ENCODE measurements at places on chromosomes 12 and 14.
A peak's percentile ranks its signal among the peaks of the same experiment; 100 is the strongest.

DNA sequence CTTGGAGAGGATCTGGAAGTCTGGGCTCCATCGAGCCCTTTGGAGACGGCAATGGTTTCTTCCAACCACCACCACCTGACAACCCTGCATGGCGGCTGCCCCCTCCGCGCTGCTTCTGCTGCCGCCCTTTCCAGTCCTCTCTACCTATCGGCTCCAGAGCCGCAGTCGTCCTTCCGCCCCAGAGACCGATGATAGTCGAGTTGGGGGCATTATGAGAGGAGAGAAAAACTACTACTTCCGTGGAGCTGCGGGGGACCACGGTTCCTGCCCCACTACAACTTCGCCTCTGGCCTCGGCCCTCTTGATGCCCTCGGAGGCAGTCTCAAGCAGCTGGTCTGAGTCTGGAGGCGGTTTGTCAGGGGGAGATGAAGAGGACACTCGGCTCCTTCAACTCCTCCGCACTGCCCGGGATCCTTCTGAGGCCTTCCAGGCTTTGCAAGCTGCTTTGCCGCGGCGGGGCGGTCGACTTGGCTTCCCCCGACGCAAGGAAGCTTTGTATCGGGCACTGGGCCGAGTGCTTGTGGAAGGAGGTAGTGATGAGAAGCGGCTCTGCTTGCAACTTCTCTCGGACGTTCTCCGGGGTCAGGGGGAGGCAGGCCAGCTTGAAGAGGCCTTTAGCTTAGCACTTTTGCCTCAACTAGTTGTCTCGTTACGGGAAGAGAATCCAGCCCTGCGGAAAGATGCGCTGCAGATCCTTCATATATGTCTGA is 499 bp downstream of the TOGARAM1 start:
- no peak for DNase-seq

- no peak for DNase-seq
Observed at GRCh38 chr12:46944088-46944487, 118.3 kb upstream of the SLC38A4 start.

DNA sequence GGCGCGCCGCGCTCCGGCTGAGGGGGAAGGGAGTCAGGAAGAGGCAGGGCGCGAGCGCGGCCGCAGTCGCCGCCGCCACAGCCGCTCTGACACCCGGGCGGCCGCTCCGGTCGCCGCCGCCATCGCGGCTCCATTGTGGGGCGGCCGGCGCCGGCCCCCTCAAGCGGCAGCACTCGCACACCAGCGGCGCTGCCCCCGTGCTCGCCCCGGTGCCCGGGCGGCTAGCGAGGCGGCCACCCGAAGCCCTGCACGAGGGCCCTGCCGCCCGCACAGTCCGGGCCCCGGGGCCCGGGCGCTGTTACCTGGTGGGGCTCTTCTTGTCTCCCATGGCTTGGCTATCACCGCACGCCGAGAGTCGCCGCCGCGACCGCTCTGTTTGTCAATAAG is 202 bp downstream of the YAF2 start:
- peak; percentile 2 for DNase-seq

GRCh38 chr14:79896009-79896408 is 315.3 kb downstream of the DIO2 start:
- DNase-seq = no peak

GRCh38 chr12:47777741-47778558 is 4.9 kb downstream of the SLC48A1 start:
- no peak for DNase-seq

DNA sequence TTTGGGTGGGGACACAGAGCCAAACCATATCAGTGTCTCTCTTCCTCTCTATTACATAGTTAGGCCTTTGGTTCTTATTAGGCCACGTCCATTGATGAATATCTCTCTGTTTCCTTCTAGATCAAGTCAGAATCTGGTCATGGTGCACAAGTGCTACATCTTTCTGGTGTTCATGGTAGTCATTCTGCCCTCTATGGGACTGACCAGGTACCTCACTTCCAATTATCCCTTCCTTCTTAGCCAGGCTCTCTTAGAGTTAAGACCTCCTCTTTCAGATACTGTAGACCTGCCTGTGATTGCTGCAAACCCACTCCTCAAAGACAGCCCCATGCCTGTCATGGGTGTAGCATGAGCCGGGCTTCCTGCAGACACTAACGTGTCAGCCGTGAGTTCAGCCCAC is 25.2 kb downstream of the NGB start:
- no peak for DNase-seq

- DNase-seq = no peak
Observed at GRCh38 chr14:23558346-23559009, 2.4 kb downstream of the THTPA start.

GRCh38 chr14:83734431-83734830 is 1795.5 kb upstream of the FLRT2 start:
- no peak for DNase-seq

DNA sequence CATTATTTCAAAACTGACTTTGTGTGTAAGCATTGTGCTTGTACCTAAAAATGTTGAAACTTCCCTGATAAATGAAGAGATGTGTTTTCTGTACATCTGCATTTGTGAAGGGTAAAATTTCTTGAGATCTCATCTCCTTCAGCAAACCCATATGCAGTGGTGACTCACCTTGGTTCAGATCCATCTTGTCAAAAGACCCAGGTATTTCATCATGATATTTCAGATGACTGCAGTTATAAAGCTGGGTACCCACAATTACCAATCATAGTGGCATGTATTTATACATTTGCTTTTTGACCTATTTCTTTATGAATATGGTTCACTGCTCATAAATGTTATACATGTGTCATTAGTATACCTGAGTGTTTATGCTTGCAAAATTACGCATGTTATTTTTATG is 1213.6 kb downstream of the GALC start:
- DNase-seq = no peak

DNA sequence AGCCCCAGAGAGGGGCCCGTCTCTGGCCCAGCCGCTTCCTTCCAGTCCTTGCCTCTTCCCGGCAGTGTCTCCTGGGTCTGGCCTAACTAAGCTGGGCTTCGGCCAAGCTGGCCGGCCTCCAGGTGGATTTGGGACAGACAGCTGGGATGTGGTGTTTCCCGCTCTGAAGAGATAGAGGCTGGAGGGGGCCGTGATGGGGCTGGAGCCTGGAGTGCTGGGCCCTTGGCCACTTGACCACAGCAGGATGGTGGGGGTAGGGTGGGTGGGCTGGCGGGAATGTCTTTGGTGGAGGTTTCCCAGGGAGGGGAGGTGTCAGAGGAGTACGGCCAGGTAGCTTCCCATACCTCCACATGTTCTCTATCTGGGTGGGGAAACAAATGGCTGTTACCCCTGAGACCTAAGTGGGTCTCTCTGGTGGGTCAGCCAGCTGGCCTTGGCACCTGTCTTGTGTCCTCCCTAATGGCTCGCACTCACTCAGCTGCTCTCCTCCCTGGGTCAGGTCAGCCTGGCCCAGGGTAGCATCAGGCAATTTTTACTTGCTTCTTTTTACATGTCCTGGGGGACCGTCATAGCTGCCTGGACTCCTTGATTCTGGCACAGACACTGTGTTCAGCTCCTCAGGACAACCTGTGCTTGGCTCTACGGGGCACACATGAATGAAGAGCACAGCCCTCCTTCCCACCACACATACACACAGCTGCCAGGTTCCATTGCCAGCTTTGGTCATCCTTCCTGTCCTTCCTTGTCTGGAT is 19.8 kb upstream of the PGF start:
- DNase-seq = no peak

- no peak for DNase-seq
Observed at GRCh38 chr12:117188961-117189724, 1.1 kb downstream of the FBXO21 start.

- no peak for DNase-seq
Observed at GRCh38 chr12:82517027-82517426, 158.7 kb downstream of the METTL25 start.

- DNase-seq = no peak
Observed at GRCh38 chr12:13326076-13326475, 129.6 kb downstream of the EMP1 start.

- DNase-seq = no peak
Observed at GRCh38 chr12:105338966-105339365, 8.5 kb downstream of the C12orf75 start.

- no peak for DNase-seq
Observed at GRCh38 chr14:91158091-91158790, 44.4 kb downstream of the DGLUCY start.

DNA sequence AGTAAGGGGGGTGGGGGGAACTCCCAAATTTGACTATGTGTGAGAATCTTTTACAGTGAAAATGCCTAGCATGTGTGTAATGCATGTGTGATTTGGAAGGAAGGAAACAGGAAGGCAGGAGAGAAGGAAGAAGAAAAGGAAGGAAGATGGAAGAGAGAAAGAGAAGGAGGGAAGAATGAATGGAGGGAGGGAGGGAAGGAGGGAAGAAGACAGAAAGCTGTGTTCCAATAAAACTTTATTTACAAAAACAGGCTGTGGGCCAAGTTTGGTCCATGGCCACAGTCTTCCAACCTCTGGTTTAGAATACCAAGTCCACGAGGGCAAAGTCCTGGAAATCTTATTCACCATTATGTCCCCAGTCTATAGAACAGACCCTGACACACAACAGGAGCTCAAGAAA is 278.9 kb downstream of the KSR2 start:
- no peak for DNase-seq

GRCh38 chr12:52716061-52716460 is 12.7 kb upstream of the KRT77 start:
- no peak for DNase-seq

- DNase-seq = no peak
Observed at GRCh38 chr14:71403656-71404055, 496.4 kb downstream of the PCNX1 start.

DNA sequence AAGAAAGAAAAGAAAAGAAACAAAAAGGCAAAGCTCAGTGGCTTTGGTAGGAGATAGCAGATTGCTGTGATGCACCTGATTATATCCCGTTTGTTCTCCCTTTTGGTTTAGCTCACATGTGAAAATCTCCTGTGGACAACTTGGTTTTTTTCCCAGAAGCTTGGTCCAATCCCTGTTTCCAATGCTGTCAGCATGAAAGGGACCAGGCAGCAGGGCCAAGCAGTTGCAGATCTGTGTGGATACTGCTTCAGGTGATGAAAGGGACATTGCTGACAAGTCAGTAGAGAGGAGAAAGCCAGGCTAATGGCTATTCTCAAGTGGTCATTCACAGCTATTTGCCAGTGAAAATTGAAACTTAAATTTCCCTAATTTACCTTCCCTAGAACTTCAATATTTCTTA is 18.8 kb upstream of the SLCO1A2 start:
- no peak for DNase-seq

GRCh38 chr12:9948606-9949296 is 16.6 kb upstream of the CLEC2A start:
- DNase-seq = no peak

DNA sequence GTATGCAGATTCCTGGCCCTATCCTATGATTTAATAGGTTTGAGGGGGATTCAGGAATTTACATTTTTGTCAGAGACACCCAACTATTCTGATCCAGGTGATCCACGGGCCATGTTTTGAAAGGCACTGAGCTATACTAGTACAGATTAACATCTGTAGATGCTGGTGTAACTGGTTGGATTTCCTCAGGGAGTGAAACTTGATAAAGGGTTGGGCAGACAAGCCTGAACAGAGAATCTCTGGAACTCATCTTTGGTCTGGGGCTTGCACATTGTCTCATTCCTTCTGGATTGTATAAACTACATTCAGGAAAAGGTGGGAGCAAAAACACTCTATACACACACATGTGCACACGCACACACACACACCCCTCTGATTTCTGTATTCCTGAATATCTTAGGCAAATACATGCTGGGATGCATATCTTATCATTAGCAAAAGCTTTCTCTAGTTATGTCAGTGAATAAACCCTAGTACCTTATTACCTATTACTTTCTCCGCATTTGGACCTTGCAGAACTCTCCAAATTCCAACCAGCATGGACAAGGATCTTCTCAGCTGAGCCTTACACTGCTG is 104.6 kb downstream of the SLC38A1 start:
- no peak for DNase-seq

GRCh38 chr12:62679608-62680007 is 213.0 kb downstream of the MON2 start:
- no peak for DNase-seq

- DNase-seq = no peak
Observed at GRCh38 chr14:55117803-55118441, 11.1 kb upstream of the LGALS3 start.

GRCh38 chr14:71175491-71175890 is 268.2 kb downstream of the PCNX1 start:
- DNase-seq = no peak

- no peak for DNase-seq
Observed at GRCh38 chr12:52184813-52185212, 7.0 kb downstream of the KRT80 start.

DNA sequence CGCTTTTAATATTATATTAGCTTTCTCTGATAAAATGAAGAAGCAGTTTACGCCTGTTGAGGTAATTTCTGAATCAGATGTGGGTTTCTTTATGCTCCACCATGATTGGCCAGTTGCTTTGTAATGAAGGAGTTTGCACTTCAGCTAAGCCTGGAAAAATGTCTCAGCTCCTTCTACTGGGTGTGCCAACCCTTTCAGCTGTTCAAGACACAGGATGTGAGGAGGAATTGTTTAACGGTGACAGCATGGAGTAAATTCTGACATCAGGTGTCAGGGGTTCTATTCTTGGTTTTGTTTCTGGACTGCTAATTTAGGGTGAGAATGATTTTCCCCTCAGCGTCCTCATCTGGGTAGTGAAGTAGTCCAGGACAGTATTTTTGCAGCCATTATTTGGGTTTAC is 43.5 kb downstream of the FLRT2 start:
- no peak for DNase-seq

DNA sequence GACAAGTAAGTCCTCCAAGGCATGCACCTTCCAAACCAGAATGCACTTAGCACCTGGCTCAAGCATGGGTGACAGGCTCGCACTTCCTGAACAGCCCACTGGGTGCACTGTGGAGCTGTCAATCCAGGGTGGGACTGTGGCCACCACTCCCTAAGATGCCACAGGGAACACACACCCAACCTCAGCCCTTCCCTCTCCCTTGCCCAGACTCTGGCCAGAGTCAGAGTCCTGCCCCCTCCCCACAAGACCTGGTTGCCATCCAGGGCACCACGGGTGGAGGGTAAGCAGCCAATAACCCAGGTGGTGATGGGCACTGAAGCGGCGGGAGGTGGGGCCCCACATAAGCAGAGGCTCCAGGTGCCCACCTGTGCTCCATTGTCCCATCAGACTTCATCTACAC is 160.6 kb downstream of the MYRFL start:
- DNase-seq = no peak

DNA sequence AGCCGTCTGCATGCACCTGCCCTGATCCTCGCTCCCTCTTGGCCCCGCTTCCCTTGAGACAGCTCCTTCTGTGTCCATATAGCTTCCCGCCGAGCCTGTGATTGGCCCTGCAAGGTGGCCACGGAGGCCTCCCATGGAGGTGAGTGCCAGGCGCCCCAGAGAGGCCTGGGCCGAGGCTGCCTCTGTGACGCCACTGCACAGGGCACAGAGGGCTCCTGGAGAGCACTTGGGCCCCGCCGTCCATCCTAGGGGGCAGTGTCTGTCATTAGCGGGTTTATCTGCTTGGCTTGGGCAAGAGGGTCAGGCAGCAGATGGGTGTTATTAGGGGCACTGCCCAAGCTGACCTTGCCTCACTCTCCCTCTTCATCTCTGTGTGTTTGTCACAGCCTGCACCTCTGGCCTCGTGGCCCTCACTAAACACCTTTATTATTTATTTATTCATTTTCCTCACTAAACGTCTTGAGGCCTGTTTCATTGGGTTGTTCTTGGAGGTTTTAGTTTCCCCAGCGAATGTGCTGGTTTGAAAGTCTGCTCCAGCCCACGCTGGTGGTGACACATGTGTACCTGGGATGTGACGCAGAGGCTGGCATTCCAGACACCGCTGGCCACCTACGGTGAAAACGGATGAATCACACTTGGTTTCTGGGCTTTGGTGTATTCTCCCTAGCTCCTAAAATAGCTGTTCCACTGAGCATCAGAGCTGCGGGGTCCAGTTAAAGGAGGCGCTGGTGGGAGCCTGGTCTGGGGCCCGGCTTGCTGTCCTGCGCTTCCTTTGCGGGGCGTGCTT is 5.9 kb downstream of the ZFYVE21 start:
- DNase-seq = no peak
